Transverse colon (tissue), 4 donors: ENCODE measurements at places on chromosomes 3 and 15. TPM values are rescaled to one million over a fixed set of nuclear protein-coding genes. Genes with fewer than 3 reads are reported as not detected.
A peak's percentile ranks its signal among the peaks of the same experiment; 100 is the strongest.

GRIP2 gene
- total RNA-seq, result not detected

SLC15A2 gene
- 5.6 TPM for total RNA-seq

DUSP7 gene
- total RNA-seq, result 6.8 TPM

C3orf85 gene
- 1.5 TPM for total RNA-seq

SLCO2A1 gene
- total RNA-seq, result 27.2 TPM

EFHB gene
- 0.68 TPM for total RNA-seq

GP5 gene
- not detected for total RNA-seq

KBTBD8 gene
- 1.5 TPM for total RNA-seq

DAZL gene
- total RNA-seq, result not detected

GRCh38 chr3:102229062-102229655, 205.7 kb upstream of the ZPLD1 start:
- DNase-seq, result peak; percentile 79

- DNase-seq, result no peak
Observed at GRCh38 chr3:149319750-149320149, 13.7 kb downstream of the TM4SF18 start.

DNA sequence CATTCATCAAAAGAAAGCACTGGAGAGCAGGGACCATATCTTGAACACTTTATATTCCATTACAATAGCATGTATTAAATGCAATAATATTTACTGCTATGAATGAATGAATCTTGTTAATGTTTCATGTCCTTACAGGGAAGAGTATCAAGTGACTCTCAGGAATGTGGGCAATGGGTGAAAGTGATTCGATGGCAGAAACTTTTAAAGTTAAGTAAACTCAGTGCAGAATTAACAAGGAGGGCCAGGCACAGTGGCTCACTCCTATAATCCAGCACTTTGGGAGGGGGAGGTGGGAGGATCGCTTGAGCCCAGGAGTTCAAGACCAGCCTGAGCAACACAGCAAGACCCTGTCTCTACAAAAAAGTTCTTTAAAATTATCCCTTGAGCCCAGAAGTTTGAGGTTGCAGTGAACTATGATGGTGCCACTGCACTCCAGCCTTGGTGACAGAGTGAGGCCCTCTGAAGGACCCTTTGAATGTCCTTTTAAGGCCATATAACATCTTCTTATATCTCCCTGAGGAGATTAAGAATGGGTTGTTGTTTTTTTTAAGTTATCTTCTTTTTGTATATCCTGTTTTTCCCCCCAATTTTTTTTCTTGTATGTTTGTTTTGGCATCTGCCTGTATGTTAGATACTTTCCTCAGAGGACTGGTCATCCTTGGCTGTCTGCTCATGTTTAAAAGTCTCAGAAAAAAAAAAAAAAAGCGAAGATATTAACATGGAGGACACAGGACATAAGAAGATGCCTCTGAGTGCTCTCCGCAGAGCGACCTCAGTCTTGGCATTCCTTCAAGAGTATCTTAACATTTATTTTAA, 9.6 kb upstream of the FSIP1 start:
- DNase-seq, result no peak

- no peak for DNase-seq
Observed at GRCh38 chr3:5055357-5056110, 66.6 kb upstream of the ARL8B start.

- no peak for DNase-seq
Observed at GRCh38 chr15:64690578-64691296, 84.7 kb downstream of the RBPMS2 start.

GRCh38 chr3:69770219-69770618, 31.0 kb downstream of the MITF start:
- no peak for DNase-seq

GRCh38 chr3:61561374-61562041, at the start of gene PTPRG:
Gene PTPRG (plus strand): TSS chr3:61561571. CDS start chr3:61562288, 717 bp downstream.
- peak; percentile 89 for DNase-seq

DNA sequence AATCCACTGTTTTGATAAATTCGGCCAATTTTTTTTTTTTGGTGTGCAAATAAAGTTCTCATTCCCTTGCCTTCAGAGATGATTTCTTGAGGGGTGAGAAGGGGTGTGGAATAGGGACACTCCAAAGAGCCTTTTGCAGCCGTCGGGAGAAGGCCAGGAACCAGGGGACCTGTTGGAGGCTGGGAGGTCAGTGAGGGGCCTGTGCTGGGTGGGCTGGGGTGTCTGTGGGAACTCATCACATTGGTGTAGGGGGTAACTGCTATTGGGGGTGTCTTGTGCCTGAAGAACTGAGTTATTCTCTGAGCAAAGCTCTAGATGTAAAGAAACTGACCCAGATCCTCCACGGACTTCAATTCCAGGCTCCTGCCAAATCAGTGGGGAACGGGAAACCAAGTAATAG, 13.5 kb upstream of the SKIC8 start:
- DNase-seq, result no peak

DNA sequence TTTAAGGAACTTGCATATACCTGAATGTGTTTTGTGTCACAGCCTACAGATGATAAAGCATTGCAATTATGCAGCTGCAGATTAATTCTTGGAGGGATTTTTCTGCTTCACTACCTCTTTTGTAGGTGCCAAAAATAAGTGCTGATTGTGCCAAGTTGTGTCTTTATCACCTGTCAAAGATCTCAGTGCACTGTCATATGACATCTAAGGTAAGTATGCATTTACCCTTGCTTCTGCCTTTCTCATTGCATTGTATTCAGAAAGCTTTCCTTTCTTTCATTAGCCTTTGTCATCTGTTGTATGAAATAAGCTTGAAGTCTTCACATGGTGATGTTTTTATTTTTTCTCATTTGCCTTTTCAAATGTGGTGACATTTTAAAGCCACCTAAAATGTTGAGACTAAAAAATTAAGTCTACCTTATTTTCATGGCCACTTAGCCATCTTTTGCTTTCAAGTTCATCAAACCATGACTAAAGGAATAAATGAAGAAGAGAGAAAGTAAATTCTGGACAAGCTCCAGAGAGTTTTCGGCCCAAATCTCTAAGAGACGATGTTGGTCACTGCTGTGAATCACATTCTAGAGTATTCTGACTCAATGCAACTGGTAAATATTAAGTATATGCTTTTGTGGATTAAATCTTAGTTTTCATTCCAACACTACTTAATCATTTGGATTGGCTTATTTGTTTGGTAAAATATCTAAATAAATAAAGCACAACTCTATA, 381.8 kb upstream of the EPHA3 start:
- no peak for DNase-seq

- no peak for DNase-seq
Observed at GRCh38 chr3:39811561-39811960, 2.2 kb downstream of the MYRIP start.

- no peak for DNase-seq
Observed at GRCh38 chr3:165820671-165821123, 16.5 kb downstream of the BCHE start.

DNA sequence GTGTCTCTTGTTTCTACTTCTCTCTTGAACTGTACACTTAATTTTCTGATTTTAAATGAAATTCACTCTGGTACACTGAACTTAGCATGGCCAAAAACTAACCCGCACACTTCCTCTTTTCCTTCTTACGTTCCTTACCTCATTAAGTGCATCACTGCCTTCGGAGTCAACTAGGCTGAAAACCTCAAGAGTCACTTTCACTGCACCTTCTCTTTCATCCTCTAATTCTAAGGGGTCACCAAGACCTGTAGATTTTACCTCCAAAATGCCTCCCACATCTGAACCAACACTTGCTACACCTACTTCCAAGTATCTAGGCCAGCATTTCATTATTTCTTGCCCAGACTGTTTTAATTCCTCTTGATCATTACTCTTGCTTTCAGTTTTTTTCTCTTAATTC, 6.6 kb downstream of the CBLB start:
- DNase-seq, result no peak

DNA sequence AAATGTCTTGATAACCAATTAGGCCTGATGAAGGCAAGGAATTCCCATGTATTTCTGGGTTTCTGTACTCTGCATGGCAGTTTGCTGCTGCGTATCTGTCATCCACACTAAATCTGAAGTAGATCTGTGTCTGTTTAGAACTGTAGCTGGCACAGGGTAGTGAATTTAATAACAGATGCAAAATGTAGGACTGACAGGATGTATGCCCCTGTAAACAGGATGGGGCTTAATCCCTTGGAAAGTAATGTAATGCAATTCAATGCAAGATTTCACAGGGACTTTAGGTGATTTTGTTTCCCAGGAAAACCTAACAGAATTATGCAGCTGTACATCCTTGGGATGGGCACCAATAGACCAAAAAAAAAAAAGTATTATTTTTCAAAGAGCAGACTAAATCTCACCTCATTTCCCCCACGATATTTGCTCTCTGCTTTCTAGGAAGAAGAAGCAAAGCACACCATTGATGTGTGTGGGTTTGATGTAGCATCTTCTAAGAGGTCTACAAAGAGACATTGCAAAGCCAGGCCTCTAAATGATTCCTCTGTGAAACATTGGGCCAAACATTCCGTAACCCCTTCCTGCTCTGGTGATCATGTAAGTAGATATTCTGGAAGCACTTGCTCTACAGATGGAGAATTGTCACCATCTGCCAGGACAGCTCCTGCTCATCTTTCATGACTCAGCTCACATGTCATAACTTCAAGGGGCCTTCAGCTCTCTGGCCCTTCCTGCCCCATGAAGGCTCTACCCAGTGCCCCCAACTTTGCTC, 464.3 kb upstream of the RGMA start:
- no peak for DNase-seq

DNA sequence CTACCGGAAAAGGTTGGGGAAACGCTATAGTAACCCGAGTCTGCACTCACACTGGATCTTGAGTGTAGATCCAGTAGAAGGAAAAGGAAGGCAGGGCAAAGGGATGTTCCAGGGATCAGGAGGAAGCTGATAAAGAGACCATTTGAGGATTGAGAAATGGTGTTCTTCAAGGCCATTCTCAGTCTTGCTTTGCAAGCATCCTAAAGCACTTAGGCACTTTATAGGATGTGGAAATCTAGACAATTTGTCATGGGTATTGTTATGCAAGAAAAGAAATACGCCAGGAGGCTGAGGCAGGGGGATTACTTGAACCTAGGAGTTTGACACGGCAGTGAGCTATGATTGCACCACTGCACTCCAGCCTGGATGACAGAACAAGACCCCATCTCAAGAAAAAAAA, 13.2 kb upstream of the SCAMP5 start:
- no peak for DNase-seq

GRCh38 chr3:65833761-65834505, 204.8 kb downstream of the MAGI1 start:
- no peak for DNase-seq

- DNase-seq, result no peak
Observed at GRCh38 chr15:89457086-89457485, 39.3 kb downstream of the RHCG start.

DNA sequence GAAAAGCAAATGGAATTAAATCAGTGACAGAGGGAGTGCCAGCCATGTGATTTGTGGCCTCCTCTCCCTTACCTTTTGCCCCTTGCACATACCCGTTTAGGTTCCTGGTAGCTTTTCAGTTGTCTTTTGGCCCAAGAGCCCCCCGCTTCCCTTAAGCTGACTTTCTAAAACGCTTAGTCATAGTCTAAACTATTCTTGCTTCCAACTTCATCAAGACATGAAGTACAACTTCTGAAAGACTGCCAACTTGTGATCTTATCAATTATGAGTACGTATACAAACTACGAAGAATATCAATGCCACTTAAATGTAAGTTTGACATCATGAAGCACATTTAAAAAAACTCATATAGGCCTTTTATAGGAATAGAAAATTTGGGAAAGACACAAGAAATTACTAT, 61.9 kb downstream of the EIF3J start:
- DNase-seq, result no peak

- DNase-seq, result no peak
Observed at GRCh38 chr3:49889296-49889695, 14.4 kb downstream of the MST1R start.
